Body of pancreas (tissue), 4 donors: ENCODE measurements at places on chromosomes 4 and X. TPM values are rescaled to one million over a fixed set of nuclear protein-coding genes. Genes with fewer than 3 reads are reported as not detected.
A peak's percentile ranks its signal among the peaks of the same experiment; 100 is the strongest.

MUC7 gene
- not detected for total RNA-seq

GRIA3 gene
- 0.99 TPM for total RNA-seq

SASH3 gene
- total RNA-seq: 3.6 TPM

HTRA3 gene
- total RNA-seq: 4.2 TPM

GLRA3 gene
- 0.26 TPM for total RNA-seq

EGFL6 gene
- not detected for total RNA-seq

KLHL4 gene
- not detected for total RNA-seq

- no peaks in the 10 kb centered on the region for H3K36me3 ChIP-seq
- no peaks in the 10 kb centered on the region for H3K27me3 ChIP-seq
- no peak overlapping the region for H3K27ac ChIP-seq
- no peaks in the 10 kb centered on the region for H3K4me1 ChIP-seq
- DNase-seq: no peak
- no peak overlapping the region for H3K4me3 ChIP-seq
Observed at GRCh38 chrX:15882704-15883539, 28.3 kb upstream of the AP1S2 start.

DNA sequence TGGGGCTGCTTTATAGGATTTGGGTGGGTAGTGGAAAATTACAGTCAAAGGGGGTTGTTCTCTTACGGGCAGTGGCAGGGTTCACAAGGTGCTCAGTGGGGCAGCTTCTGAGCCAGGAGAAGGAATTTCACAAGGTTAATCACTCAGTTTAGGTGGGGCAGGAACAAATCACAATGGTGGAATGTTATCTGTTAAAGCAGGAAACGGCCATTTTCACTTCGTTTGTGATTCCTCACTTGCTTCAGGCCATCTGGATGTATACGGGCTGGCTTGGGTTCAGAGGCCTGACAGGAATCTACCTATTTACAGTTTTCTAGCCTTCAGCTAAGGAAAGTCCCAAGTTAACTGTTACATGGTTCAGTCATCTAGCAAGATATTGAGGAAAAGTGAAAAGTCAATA lies 1003.5 kb downstream of the STPG2 start:
- no peaks in the 10 kb centered on the region for H3K36me3 ChIP-seq
- no peak overlapping the region for H3K27ac ChIP-seq
- H3K4me3 ChIP-seq: no peak overlapping the region
- DNase-seq: no peak
- H3K4me1 ChIP-seq: no peaks in the 10 kb centered on the region
- no peaks in the 10 kb centered on the region for H3K27me3 ChIP-seq

DNA sequence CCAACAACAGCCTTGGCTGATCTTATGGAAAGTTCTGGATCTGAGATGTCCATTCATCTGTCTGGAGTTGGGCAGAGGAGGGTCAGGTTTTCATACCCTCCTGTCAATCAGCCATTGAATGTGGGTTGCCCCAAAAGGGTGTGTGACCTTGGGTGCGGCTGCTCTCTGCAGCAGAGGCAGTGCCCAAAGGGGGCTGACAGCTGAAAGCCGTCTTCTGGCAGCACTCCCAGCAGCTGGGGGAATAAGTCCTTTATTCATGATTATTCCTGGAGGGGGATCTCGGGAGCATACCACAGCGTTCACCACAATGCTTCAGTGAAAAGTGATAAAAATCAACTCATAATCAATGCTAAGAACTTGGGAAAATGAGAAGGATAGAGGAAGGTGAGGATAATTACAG lies 54.7 kb downstream of the OTC start:
- no peak overlapping the region for H3K4me3 ChIP-seq
- H3K27me3 ChIP-seq: no peaks in the 10 kb centered on the region
- no peak overlapping the region for H3K27ac ChIP-seq
- H3K4me1 ChIP-seq: no peaks in the 10 kb centered on the region

GRCh38 chr4:52911684-52912294 lies 49.7 kb downstream of the RASL11B start:
- H3K27me3 ChIP-seq: no peaks in the 10 kb centered on the region
- no peak overlapping the region for H3K4me3 ChIP-seq
- H3K36me3 ChIP-seq: no peaks in the 10 kb centered on the region
- peak; percentile 86 for DNase-seq
- H3K27ac ChIP-seq: no peak overlapping the region

DNA sequence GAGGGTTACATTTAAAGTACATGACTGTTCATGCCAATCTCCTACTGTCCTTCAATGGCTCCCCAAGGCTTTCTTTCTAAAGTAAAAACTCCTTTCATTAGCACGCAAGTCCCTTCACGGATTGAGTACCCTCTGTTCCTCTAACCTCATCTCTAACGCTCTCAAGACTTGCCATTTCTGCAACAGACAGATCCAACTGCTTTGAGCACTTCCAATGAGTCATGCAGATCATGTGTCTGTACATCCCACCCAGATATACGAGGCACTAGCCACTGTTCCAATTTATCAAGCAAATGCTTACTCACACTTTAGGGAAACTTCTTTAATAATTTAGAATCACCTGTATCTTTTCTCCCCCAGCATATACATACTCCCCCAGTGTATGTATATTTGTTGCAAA lies 332.5 kb upstream of the ZFP42 start:
- no peak overlapping the region for H3K4me3 ChIP-seq
- no peak for DNase-seq
- H3K27ac ChIP-seq: no peak overlapping the region
- H3K36me3 ChIP-seq: no peaks in the 10 kb centered on the region
- no peaks in the 10 kb centered on the region for H3K27me3 ChIP-seq

- H3K4me1 ChIP-seq: peaks cover 29% of the 10 kb centered on the region
- DNase-seq: no peak
- no peaks in the 10 kb centered on the region for H3K27me3 ChIP-seq
Observed at GRCh38 chr4:107835406-107835805, 10.7 kb downstream of the SGMS2 start.

DNA sequence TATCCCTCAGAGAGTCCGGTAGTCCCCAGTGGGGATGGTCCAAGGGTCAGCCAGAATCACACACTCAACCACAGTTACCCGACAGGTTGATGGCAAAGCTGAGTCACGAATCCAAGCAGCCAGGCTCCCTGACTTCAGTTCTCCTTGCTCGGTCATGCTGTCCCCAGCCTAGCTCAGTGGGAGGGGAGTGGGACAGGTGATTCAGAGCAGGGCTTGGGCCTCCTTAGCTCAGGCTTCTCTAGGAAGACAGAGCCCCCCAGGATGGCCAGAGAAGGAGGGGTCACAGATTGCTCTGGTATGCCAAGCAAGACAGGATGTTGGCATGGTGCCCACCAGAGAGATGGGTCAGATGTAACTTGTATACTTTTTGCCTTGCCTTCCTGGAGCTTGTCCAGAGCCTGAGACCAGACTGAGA lies 66.5 kb downstream of the EFNB1 start:
- H3K4me1 ChIP-seq: no peaks in the 10 kb centered on the region
- no peaks in the 10 kb centered on the region for H3K36me3 ChIP-seq
- H3K27ac ChIP-seq: peak overlapping the region; percentile 28

DNA sequence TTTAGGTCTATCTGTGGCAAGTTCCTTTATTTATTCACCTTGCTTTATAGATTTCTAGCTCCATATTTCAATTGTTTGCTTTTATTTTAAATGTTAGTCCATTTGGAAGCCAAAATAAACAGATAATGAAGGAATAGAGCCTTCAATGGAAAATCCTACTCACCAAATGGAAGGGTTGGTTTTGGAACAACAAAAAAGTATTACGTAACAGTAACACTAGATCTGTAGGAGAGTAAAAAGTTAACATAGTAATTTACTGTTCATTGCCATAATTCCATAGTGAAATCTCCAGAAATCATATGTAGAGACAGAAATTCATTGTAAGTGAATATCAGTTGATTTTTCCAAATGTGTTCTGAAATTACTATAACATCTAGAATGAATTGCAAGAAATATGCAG lies 34.6 kb downstream of the NWD2 start:
- H3K4me3 ChIP-seq: no peak overlapping the region
- H3K27ac ChIP-seq: no peak overlapping the region
- H3K27me3 ChIP-seq: no peaks in the 10 kb centered on the region
- H3K36me3 ChIP-seq: no peaks in the 10 kb centered on the region
- DNase-seq: no peak

- no peak overlapping the region for H3K27ac ChIP-seq
- no peaks in the 10 kb centered on the region for H3K4me1 ChIP-seq
- DNase-seq: no peak
- no peak overlapping the region for H3K4me3 ChIP-seq
Observed at GRCh38 chr4:25504932-25505636, 128.0 kb downstream of the ANAPC4 start.

GRCh38 chr4:111115881-111116280 lies 493.0 kb upstream of the PITX2 start:
- no peak overlapping the region for H3K4me3 ChIP-seq
- H3K4me1 ChIP-seq: no peaks in the 10 kb centered on the region
- H3K27me3 ChIP-seq: no peaks in the 10 kb centered on the region
- DNase-seq: no peak

GRCh38 chrX:10882484-10882883 lies 228.6 kb upstream of the HCCS start:
- no peaks in the 10 kb centered on the region for H3K27me3 ChIP-seq
- DNase-seq: no peak
- no peak overlapping the region for H3K4me3 ChIP-seq
- no peaks in the 10 kb centered on the region for H3K36me3 ChIP-seq

DNA sequence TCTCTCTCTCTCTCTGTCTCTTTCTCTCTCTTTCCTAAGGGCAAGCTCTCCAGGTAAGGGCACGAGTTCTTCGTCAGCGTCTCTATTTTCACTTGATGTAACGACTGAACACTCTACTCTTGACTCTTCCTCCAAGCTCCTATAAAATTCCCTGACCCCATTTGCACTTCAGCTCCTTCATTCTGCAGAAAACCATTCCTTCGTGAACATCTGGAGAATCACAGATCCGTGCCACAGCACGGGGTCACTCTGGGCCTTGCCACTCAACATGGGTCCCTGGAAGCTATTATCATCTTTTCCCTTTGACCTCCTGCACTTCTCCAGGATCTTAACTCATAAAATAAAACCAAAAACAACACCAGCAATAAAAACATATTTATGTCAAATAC lies 112.0 kb upstream of the LNX1 start:
- no peak overlapping the region for H3K4me3 ChIP-seq
- no peaks in the 10 kb centered on the region for H3K27me3 ChIP-seq
- DNase-seq: no peak
